GM12891 (cell line): ENCODE measurements at places on chromosomes 1 and 21.
A peak's percentile ranks its signal among the peaks of the same experiment; 100 is the strongest.

DNA sequence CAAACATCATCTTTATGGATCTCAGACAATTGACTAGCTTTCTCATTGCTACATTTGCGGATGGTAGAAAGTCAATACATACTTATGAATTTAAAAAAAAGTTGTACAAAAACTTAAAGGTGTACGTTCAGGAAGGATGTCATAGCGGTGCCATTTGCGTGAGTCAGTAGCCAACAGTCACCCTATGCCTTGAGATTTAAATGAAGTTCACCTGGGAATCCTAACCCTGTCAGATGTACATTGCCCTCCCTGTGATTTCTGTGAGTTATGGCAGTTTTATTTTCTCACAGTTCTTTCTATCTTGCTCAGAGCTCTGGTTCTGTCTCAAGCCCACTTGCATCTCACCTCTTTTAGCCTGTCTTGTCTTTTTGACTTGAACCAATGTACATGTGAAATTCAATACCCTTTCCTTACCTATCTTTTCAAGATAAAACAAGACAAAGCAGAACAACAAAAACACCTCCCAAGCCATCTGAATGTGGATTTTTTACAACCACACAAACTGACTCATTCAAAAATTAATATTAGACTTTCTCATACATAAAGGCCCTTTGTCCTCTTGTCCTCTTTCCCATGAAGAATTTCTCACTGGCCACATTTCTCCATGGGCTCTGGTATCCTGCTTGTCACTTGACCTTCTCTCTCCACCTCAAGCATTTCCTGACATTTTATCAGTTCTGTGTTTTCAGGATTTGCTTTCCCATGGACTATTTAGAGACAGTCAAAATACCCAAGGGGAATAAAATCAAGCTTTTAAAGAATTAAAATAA lies 25.3 kb upstream of the ZNF697 start:
- no peak for DNase-seq

DNA sequence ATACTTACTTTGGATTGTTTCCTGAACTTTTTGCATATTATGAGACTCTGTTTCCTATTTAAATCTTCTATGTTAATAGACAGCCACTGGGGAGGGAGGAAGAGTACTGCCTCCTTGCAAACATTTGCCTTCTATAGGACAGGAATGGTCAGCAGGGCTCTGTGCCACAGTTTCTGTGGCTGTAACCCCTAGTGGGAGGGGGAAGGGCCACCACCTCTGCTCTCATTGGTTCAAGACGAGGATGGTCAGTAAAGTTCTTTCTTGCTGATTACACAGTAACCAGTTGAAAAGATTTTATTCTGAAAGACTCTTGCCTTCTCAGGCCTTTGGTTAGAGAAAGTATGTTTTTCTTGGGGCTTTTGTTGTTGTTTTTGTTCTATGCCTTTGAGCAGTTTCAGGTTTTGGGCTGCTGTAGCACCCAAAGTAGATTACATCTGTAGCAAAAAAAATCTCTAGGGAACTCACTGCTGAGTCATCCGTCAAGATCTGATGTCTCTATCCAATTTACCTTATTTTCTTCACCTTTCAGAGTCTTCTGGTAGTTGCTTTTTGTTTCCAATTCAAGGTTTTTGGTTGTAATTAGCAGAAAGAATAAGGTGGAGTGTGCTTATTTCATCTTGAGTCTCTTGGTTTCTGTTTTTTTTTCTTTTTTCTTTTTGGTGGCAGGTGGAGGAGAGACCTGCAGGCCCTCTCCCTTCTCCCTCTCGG lies 23.1 kb downstream of the SLC35A3 start:
- no peak for DNase-seq

- DNase-seq: no peak
These were observed 2.0 kb downstream of the NPPB start for GRCh38 chr1:11856698-11857097.

GRCh38 chr1:1121611-1122077 lies 5.8 kb upstream of the C1orf159 start:
- DNase-seq: no peak

- no peak for DNase-seq
These were observed 4.7 kb upstream of the CD55 start for GRCh38 chr1:207316622-207317391.

DNA sequence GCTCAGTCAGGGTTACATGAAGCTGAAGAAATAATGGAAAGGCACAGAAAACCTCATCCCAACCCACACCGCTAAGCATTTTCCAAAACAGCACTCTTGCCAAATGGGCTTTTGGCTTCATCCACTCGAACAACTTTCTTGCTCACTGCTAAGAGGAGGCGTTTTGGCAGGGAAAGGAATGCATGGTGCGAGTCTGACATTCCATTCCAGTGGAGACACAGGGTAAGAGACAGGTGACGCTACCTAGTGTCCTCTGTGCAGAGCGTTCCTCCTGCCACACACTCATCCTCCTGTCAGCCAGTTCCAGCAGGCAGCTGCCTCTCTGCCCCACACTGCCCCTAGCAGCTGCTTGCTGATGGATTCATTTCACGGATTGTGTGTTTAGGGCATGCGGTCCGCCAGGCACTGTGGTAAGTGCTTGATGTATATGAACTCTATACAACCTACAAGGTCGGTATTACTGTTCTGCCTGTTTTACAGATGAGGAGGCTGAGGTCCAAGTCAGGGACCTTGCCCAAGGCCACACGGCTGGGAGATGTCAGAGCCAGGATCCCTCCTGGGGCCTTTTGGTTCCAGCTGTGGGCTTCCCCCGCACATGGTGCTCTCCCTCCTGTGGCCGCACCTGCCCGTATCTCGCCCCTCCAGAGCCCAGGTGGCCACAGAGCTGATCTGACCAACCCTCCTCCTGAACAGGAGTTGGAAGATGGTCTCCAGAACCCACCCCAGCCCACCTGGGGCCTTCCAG lies 25.7 kb upstream of the BACE2 start:
- DNase-seq: no peak

- DNase-seq: no peak
These were observed 1.4 kb downstream of the ARHGEF16 start for GRCh38 chr1:3455670-3456448.

GRCh38 chr1:40736085-40736531 lies 44.6 kb downstream of the NFYC start:
- DNase-seq: no peak

DNA sequence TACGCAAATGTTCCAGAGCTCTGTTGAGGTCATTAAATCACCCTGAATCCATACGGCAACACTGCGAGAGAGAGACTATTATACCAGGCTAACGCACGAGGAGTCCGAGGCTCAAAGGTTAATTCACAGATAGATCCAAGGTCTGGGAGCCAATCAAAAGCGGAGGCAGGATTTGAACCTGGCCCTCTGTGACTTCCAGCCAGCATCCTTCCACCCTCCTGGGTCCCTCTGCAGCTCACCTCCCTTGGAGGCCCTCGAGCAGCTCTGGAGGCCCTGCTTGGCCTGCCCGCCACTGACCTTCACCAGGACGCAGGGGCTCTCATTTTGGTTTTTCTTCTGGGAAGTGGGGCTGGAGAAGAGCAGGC lies 42.1 kb downstream of the KIAA1614 start:
- no peak for DNase-seq

GRCh38 chr1:111720977-111721786 lies 18.0 kb downstream of the INKA2 start:
- DNase-seq: no peak

- DNase-seq: no peak
These were observed 119.6 kb downstream of the LRRC53 start for GRCh38 chr1:74392840-74393239.

DNA sequence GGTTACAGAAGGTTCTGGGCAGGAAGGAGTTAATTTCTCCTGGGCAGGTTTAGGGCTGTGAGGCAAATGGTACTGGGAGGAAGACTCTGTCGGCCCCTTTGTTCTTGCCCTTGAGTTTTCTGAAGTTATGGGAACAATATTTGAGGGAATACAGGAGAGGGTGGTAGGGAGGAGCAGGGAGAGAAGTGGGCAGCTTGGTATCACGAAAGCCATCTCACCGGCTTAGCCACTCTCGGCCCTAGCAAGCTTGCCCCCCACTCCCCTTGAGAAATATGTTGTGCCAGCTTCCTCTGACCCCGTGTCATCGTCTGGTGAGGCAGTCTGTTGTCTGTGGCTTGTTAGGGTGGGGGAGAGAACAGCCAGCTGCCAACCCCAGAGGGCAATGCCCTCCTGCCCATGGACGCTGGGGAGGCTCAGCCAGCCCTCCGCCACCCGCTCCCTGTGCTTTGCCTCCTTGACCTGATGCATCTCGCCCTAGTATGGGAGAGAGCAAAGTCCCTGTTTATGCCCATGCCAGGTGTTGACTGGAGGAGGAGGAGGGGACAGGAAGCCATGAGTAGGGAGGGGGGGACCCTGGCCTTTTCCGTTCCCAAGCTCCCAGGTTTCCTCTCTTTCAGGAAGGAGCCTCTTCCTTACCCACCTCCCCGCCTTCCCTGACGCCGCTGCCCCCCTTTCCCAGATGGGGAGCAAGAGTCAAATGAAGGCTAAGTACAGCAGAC lies 1.2 kb downstream of the EFNA1 start:
- DNase-seq: no peak

GRCh38 chr1:100443811-100444571 lies 91.7 kb downstream of the CDC14A start:
- no peak for DNase-seq

DNA sequence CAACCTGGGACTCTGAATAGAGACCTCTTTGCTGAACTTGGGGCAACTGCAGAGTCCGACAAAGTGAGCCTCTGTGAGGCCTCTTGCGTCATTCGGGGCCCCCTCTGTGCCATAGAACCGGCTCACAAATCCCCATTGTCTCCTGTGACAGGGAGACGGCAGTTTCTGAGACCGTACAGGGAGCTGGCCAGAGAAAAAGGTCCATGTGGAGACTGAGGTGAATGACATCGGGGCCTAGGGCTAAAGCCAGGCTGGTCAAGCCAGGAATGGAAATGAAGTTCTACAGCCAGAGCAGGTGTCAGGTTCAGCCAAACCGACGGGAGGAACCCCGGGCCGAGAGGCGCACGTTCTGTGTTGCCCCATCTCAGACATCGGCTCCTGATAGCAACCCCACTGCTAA lies 37.1 kb upstream of the TRIM67 start:
- DNase-seq: no peak

GRCh38 chr1:19186001-19186400 lies 24.1 kb downstream of the UBR4 start:
- no peak for DNase-seq

DNA sequence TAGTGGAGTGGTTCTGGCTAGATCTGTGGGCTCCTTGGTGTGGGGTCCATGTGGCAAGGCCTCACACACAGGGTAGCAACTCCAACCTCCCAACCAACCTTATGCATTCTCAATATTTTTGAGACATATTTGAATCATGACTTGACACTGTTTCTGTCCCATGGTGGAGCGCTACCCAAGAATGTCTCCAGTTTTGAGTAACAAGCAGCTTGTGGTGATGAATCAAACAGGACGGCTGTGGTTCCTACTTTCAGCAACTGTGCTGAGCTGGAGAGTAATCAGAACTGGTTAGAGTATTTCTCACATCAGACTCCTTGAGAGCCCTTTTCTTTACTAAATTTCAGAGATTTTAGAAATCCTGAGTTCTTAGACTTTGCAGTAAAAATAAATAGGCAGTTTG lies 3.1 kb downstream of the LCE3D start:
- DNase-seq: no peak

DNA sequence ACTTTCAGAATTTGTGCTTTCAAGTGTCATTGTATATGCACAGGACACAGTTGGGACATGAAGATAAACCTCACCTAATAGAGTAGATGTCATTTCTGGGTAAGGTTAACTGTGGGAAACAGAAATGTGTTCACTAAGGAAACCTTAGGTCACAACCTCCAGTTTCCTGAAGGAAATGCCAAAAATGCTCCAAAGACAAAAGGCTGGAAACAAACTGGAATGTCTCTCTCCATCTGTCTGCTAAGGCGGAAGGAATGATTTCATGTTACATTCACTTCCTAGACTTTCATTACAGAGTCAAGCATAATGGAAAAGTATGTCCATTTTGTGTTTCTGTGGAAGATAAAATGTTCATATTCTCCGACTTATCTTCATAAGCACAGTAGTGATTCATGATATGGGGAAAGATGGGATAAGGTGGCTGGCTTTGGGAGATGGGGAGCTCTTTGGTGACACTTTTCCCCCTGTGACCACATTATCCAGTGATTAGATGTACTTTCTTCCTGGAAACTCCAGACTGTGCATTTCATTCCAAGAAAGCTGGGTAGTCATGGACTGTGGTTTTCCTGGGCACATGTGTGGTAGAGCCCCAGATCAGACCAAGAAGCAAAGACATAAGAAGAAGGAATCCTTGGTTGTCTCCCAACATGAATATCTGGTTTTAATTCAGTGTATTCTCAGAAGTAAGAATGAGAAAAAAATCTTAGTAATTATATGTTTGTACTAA lies 5.7 kb downstream of the S1PR1 start:
- no peak for DNase-seq

GRCh38 chr21:42535602-42536171 lies 22.0 kb downstream of the SLC37A1 start:
- peak; percentile 49 for DNase-seq

DNA sequence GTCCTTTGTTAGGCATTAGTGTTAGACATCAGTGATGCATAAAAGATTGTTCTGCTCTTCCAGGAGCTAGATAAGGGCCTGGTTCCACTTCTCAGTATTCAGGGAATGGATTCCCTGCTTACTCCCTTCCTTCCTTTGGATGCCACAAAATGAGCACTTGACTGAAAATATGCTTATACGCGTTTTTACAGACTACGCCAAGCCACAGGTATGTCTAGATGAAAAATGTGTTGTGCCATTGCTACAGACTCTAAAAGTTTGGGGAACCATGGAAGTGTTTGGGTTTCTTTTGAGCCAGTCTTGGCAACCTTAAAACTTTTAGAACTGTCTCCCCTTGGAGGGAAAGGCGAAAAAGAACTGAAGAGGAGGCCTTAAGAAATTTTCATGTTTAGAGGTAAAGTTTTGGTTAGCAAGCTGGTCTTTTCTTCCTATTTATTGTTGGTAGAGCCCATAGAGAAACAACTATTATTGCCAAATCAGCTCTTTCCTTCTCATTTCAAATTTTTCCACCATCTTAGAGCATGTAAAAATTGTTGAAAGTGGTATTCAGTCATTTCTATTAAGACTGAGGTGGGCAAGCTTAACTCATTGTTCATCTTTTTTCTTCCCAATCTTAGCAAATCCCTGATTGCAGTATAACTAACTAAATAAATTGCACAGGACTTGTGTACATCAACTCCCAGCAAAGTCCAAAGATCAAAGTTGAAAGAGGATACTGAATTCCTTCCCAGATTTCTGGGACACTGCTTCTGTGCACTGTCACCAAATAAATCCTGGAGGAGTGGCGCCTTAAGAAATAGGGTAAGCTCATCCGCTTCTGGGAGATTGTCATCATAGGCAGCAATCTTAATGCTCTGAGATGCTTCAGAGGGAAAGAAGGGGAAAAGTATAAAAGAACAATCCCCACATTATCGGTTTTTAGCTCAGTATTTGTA lies 18.9 kb downstream of the FGGY start:
- DNase-seq: no peak

GRCh38 chr1:11498956-11499594 lies 20.1 kb downstream of the DISP3 start:
- DNase-seq: no peak

- no peak for DNase-seq
These were observed 357.2 kb downstream of the RGS7 start for GRCh38 chr1:240999826-241000225.

DNA sequence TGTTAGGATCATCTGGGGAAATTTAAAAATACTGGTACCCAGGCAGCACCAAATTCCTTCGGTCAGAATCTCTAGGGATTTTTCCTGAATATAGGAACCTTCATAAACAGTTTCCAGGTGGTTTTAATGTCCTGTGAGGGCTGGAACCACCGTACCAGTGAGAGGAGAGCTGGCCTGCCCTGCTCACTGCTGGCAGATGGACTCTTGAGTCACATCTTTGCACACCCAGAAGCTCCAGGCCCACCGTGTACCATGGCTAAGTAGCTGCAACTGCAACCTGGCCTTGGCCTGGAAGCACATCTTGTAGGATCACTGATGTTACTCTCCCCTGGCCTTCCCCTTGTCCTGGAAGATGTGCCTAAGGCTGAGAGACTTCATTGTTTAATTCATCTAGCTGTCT lies 181.5 kb downstream of the DISC1 start:
- no peak for DNase-seq
